ENCODE measurements at places on chromosomes 4 and X.

DNA sequence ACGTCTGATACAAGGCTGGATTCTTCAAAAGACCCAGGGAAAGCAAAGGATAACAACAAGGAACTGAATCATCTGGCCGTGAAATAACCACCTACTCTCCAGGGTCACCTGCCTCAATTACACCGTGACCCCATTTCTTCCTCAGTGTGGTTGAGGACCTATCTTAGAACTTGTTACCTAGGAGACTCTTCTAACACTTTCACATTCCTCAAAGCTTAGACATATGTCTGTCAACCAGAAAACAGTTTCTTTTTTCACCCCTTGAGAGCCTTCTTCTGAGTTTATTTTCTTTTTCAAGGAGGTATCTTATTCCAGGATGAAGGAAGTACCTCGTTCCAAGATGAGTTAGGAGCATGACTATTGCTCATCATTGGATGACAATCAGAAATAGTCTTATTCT is 337.8 kb downstream of the ARHGAP24 start:
- no peak for DNase-seq

DNA sequence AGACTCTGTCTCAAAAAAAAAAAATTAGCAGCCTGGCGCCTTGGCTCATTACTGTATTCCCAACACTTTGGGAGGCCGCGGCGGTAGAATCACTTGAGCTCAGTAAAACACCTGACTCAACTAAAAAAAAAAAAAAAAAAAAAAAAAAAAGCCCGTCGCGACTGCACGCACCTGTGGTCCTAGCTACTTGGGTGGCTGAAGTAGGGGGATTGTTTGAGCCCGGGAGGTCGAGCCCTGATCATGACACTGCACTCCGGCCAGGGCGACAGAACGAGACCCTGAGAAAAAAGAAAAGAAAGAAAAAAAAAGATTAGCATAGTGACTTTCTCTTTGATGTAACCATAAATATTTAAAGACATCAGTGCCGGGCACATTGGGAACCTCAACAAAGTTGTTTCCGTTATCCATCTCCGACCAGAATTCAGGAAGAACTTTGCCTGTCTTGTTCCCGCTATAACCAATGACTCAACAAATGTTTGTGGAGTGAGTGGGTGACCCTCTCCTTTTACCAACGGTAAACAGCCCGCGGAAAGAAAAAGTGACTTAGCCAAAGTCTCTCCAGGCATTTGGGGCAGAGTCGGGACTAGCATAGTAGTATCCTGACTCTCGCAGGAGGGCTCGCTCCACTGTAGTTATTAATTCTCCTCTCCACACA is 553 bp upstream of the MED28 start:
- no peak for DNase-seq

DNA sequence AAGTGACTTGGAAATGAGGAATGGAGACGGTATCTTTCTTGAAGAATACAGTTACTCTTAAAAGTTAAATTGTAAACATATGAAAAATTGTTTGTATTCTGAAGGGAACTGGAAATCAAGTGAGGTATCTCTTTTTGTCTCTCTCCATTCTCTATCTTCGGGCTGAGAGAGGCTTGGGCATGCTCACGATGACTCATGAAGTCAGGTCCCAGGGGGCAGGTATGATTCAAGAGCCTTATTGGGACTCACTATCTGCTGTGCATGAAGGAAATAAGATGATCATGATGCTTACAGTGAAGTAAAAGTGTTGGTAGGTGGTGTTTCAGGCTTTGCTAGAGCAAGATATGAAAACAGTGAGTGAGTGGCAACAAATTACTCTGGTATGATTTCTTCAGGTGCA is 200.4 kb upstream of the PITX2 start:
- DNase-seq = no peak

GRCh38 chr4:105644257-105644656 is 64.2 kb downstream of the INTS12 start:
- no peak for DNase-seq

- no peak for DNase-seq
Measured at GRCh38 chr4:153374442-153374841, 30.0 kb downstream of the MND1 start.

DNA sequence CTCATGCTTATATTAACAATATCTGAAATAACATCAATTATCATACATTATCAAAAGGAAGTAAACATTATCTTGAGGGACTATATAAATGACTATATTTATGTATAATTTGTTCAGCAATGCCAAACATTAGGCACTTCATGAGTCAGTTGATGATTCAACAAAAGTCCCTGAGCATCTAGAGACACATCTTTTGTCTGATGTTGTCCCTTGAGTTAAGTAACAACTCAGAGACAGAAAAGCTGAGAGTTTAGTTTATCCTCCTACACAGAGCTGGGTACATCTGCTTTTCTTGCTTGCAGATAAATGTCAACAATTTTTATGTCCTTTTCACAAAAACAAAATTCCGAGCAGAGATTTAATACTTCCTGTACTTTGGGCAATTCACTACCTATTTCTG is 311.1 kb downstream of the INPP4B start:
- DNase-seq = no peak

DNA sequence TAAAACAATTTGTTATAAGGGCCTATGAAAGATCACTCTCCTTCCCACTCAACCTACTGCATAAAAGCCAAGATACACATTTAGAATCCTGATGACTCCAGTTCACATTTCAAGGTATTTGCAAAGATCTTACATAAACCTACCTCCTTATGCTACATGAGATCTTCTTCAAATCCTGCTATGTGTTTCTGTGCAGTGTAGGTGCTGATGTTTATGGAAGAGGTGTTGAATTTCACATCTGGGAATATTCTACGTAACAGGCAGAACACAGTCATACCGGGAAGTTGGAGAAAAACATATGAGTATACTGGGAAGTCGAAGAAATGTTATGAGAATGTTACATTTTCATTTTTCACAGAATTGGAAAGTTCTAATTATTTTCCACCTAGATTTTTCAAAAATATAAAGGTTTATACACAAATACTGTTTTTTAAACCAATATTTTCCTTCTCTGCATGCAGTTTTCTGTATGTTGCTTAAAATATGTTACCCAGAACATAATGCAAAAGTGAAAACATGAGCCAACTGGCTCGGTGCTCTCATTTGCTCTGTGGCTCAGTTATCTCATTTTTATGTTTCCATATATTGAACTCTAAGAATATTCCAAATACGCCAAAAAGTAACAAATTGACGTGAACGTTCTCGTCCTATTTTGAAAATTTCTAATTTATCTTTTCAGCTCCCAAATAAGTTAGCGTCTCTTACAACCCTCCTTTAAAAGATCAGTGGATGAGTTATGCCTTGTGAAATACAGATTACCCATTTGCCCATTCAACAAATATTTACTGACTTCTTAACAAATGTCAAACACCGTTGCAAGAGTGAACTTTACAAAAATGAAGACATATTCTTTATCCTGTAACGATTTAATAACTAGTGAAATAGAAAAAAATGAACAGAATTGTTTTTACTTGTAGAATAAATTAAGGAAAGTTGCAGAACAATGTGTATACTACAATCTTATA is 899.3 kb downstream of the STIM2 start:
- no peak for DNase-seq

DNA sequence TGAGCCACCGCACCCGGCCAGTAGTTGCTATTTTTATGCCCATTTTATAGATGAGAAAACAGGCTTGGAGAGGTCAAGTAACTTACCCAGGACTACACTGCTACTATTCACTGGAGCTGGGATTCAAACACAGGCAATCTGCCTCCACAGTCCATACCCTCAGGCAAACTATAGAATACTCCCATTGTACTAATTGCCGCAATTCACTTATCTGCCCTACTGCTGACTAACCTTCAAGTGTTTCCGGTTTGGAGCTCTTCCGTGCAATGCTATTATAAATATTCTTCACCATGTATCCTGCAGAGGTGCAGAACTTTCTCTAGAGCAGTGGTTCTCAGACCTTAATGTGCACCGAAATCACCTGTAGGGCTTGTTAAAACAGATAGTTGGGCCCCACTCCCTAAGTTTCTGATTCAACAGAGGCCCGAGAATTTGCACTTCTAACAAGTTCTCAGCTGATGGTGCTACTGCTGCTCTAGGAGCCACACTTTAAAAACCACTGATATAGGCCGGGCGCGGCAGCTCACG is 1.9 kb upstream of the G3BP2 start:
- DNase-seq = no peak

DNA sequence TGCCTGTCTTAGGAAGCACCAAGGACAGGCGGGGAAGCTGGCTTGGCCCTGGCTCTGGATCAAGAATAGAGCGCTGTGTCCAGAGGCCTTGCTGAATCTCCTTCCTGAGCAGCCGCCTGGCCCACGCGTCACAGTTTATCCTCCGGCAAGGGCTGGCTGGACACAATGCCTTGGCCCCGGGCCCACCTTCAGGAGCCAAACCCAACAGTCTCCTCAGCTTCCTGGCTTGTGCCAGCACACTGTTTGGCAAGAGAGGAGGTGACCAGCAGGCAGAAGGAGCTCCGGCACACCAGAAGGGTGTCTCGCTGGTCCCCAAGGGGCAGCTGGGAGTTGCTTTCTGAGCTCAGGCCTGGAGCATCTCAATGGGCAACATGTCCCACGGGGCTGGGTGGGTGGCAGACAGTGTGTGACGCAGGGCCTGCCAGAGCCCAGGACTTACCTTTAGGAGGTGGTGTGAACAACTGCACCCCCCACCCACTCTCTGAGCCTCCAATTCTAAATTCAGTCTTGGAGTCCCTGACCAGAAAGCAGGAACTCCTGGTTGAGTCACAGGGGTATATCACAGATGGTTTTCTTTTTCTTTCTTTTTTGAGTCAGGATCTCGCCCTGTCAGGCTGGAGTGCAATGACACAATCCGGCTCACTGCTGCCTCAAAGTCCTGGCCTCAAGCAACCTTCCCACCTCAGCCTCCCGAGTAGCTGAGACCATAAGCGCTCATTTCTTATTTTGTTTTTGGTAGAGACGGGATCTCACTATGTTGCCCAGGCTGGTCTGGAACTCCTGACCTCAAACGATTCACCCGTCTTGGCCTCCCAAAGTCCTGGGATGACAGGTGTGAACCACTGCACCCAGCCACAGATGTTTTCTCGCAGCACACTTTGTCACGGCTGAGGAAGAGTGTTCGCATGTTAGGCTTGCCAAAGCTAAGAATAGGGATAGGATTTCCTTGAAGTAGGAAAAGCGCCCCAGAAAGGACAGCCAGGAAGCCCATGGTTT is 361.2 kb downstream of the BCOR start:
- no peak for DNase-seq

DNA sequence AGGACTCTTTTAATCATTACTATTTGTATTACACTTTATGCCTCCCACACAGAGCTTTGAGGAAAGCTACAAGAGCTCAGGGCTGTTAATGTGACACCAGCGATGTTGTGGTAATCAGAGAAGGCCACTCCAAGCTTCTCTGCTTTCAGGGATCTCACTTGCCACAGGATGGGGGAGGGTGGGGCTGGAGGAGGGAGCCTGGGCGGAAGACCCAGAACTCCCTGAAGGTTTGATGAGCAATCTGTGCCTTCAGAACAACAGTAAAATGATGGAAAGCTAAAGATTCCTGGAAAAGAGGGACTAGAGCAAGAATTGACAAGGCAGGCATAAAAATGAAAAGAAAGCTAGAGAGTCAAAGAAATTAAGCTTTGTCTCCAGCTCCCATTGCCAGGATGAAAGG is 75.6 kb downstream of the MAML3 start:
- no peak for DNase-seq

DNA sequence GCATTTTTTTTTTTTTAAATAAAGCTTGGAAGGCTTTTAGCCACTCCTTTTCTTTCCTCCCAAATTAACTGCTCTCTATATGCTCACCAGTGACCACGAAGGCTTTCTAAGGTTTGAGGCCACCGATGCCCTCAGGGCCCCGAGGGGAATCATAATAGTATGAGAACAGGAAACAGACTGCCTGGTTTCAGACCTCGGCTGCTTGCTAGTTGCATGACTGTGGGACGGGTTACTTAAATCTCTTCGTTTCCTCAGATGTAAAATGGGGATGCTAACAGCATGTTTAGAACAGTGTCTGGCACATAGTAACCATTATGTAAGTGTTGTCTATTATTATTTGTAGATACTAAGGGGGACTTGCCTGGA is 3.6 kb downstream of the LINC00632 start:
- DNase-seq = no peak

DNA sequence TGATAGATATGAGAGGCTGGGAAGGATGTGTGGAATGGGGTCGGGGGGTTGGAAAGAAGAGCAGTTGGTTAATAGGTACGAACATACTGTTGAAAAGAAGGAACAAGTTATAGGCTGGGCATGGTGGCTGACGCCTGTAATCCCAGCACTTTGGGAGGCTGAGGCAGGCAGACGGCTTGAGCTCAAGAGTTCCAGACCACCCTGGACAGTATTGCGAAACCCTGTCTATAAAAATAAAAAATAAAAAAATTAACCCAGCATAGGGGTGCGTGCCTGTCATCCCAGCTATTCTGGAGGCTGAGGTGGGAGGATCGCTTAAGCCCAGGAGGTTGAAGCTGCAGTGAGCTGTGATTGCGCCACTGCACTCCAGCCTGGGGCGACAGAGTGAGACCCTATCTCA is 58.5 kb upstream of the NHSL2 start:
- no peak for DNase-seq

GRCh38 chrX:18725310-18725943 is 18.0 kb downstream of the PPEF1 start:
- no peak for DNase-seq
